ENCODE measurements at places on chromosomes 5 and 9.

DNA sequence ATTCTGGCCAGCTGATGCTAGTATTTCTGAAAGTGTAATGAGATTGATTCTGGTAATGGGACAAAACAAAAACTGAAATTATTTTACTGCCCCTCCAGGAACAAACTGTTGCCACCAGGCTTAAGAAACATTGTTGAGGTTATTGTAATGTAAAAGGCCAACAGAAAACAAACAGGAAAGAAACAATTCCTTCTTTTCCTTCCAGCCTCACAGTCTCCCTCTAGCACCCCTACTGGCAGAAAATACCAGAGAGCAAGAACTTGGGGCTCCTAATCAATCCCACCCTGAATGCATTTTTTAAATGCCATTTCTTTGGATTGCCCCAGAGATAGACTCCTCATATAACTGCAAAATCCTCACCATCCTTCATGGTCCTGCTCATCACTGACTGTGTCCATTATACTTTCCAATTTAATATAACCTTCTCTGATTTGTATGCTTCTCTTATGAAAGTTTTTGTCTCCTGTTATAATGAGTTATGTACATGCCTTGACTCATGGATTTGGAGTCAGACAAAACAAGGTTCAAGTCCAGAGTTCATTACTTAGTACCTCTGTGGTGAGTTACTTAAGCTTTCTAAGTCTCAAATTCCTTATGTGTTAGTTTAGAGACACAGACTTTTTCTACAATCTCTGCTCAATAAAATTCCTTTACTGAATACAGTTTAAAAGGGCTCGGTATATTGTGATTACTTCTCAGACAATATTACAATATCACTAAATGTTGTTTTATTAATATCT, 157.9 kb upstream of the FBN2 start:
- no peak for DNase-seq

- no peak for DNase-seq
These were observed 496.2 kb downstream of the ARHGEF28 start for GRCh38 chr5:74122175-74122574.

GRCh38 chr9:89008744-89009545, 17.7 kb downstream of the S1PR3 start:
- no peak for DNase-seq

DNA sequence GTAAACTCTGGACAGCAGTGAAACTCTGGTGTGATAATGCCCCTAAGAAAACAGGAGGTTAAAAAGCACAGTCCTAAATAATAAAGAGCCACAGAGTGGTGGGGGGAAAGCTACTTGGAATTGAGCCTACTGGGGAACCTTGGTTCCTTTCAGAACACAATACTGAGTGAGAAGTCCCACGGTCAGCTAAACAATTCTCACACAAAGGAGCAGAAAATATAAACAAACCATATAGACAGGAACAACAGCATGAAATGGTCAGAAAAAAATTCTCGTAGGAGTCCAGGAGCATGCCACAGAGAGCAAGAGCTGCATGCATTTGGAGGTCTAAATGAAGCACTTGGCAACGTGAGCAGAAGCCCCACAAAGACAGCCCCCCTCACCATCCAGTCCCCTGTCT, 56.0 kb downstream of the TEK start:
- DNase-seq = no peak

GRCh38 chr9:87725900-87726709, at the start of gene CTSL:
TSS of gene CTSL (plus strand) at chr9:87726119. CDS start at chr9:87727604, 1,485 bp downstream.
- DNase-seq = peak; percentile 77

DNA sequence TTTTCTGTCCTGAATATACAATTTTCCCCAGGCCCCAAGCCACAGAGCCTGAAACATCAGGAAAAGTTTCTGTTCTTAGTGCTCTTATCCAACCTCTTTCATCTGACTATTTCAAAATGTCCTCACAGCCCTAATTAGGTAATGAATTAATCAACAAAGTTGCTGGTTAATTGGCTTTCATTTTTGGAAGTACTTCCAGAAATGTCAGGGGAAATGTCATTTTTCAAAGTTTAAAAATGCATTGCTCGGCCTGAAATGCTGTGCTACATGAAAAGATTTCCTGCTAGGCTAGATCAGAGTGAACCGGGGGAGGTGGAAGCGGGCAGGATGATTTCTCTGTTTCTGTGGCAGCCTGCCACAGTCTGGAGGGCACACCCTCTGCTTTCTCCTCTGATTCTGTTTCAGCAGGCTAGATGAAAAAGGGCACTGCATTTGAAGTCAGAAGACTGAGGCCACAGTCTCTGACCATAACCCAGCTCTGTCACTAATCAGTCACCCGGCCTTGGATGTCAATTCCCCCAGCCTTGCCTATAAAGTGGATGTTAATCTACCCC, 55.9 kb upstream of the BARX1 start:
- DNase-seq = no peak

GRCh38 chr5:117486879-117487391, 912.3 kb upstream of the SEMA6A start:
- peak; percentile 45 for DNase-seq

DNA sequence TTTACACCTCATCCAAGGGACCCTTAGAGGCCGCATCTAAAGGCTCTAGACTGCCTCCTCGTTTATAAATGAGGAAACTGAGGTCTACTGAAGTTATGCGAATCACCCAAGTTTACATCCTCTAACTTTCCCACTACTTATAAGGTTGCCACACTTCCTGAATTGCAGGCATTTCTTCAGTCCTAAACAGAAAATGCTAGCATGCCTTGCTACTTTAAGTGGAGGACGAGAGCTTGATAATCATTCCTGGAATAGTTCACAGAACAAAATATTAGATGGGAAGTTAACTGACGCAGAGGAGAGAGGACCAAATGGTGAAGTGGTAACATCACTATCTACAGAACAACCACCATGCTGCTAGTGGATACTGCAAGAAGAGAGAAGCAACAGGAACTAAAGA, 85.8 kb downstream of the GNAQ start:
- DNase-seq = no peak

DNA sequence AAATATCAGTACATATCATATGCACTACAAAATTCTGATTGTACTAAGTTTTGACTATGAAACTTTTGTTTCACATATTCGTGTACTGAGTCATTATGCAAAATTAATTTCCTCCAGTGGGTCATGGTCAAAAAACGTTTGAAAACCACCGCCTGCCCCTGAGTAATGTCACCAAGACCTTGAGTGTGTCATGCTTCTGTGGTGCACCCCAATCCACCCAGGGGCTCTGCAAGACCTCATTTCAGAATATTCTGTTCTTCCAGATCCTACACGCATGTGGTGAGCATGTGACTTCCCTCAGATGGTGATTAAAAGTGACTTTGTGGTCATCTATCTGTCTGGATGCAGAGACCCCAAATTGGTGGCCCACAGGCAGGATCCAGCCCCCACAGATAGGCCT, 31.0 kb downstream of the ABLIM3 start:
- no peak for DNase-seq

DNA sequence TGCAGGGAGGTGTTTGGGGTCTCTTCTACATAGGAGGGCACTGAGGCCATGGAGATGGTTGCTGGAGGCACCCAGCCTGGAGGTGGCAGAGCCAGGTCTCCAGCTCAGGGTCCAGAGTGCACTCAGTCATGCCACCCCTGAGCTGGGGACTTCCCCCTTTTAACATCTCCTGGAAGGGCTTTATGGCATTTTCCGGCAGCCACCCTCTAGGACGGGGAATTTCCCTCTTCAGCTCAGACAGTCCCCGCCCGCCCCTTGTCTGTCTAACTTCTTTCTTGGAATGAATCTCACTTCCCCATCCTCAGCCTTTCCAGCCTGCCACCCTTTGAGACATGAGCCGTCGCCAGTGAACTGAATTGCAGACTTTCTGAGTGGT, 49.9 kb downstream of the COL15A1 start:
- DNase-seq = no peak

GRCh38 chr9:26413611-26414010, 479.0 kb downstream of the CAAP1 start:
- no peak for DNase-seq

- DNase-seq = no peak
These were observed 161.4 kb downstream of the CHSY3 start for GRCh38 chr5:130065617-130066016.

- DNase-seq = no peak
These were observed 40.1 kb downstream of the PCDHGC5 start for GRCh38 chr5:141529002-141529401.

DNA sequence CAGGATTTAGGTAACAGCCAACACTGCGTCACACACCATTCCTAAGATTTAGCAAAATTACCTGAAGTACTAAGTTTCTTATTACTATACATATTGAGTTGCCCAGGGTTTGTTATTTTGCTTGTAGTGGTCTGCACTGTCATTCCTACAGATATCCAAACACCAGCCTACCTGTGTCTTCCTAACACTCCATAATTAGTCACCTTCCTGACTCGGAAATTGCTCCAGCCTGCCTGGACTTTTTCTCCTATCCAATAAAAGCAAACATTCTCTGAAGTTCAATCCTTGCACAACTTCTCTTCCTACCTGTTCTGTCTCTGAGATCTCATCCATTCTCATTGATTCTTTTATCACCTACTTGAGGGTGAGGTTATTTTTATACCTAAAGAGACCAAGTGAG, 243.9 kb downstream of the NR2F1-AS1 start:
- DNase-seq = no peak

DNA sequence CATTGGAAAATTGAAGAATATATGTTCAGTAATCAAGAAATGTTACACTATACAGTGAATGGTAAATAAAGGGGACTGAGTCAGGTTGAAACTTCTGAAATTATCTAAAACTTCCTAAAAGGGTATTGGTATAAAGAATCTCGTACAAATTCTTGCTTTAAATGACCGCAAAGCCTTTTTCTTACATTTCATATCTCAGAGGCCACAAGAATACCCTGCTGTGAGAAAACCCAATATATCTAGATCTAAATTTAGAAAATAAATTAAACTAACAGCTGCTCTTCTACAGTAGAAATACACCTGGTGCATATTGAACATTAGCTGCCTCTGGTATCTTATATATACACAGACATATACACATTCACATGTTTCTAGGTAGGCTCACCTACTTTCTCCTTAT, 221.7 kb downstream of the PCSK5 start:
- DNase-seq = no peak

GRCh38 chr9:89165341-89165740, 13.3 kb downstream of the SHC3 start:
- no peak for DNase-seq

DNA sequence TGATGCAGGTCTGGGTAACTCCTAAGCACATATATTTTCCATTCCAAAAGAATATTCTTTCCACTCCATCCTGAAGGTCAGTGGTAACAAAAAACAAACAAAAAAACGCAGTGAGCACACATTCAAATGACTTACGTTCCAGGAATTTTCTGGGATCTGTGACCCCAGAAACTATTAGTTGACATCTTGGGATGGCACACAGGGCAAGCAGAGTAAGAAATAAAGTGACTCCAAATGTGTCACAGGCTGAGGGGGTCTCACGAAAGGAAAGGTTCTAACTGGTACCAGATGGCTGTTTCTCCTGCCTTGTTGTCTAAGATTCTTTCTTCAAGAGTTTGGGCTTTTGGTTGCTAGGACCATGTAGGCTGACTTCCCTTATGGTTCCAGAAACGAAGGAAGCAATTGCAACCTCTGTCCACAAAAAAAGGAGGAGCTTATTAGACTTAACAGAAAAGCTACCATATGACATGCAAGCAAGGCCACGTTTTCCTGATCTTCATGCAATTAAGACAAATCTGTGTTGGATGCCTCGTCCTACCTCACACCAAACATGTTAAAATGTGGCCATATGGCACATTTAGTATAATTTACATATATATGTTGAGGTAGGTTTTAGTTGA, 32.7 kb downstream of the PTGS1 start:
- no peak for DNase-seq

GRCh38 chr9:129972816-129973215, 70.2 kb downstream of the FNBP1 start:
- no peak for DNase-seq

All from SK-N-DZ (cell line).